ENCODE measurements at places on chromosomes 12 and 14.

DNA sequence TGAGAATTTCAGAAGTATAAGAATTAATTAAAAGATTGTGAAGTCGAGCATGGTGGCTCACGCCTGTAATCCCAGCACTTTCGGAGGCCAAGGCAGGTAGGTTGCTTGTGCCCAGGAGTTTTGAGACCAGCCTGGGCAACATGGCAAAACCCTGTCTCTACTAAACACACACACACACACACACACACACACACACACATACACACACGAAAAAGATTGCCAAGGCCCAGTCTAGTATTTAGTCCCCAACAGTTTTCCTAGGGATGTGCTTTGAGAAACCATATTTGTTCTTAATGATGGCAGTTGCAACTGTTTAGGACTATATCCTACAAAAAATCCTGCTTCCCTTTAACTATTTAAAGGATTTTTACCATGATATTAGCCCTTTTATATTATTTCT is 6.0 kb downstream of the TBK1 start:
- H3K4me3 ChIP-seq = no peak overlapping the region
- H3K4me1 ChIP-seq = peaks cover 10% of the 10 kb centered on the region
- no peaks in the 10 kb centered on the region for H3K36me3 ChIP-seq
- no peaks in the 10 kb centered on the region for H3K27me3 ChIP-seq
- peak overlapping the region; percentile 30 for H3K27ac ChIP-seq

GRCh38 chr12:132227782-132228475 is 83.7 kb downstream of the NOC4L start:
- no peak overlapping the region for H3K4me3 ChIP-seq
- H3K4me1 ChIP-seq = no peaks in the 10 kb centered on the region
- H3K27ac ChIP-seq = no peak overlapping the region
- H3K27me3 ChIP-seq = peaks cover 39% of the 10 kb centered on the region
- no peaks in the 10 kb centered on the region for H3K36me3 ChIP-seq

DNA sequence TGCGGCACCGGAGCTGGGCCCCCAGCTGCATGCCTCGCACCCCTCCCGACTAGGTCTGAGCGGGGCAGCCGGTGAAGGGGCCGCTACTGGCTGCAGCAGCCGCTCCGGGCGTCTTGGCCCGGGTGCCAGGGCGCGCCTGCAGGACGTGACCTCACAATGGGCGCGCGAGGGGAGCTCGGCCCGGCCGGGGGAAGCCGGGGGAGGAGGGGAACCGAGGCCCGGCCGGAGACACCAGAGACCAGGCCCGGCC is 353 bp downstream of the BAG5 start:
- no peaks in the 10 kb centered on the region for H3K27me3 ChIP-seq
- H3K36me3 ChIP-seq = no peaks in the 10 kb centered on the region
- peak overlapping the region; percentile 94 for H3K27ac ChIP-seq
- peaks cover 84% of the 10 kb centered on the region for H3K4me1 ChIP-seq

- H3K4me3 ChIP-seq = peak overlapping the region; percentile 44
- H3K4me1 ChIP-seq = no peaks in the 10 kb centered on the region
- H3K27ac ChIP-seq = no peak overlapping the region
These were observed 606 bp downstream of the NXPH4 start for GRCh38 chr12:57216921-57217879.

GRCh38 chr12:3122841-3123678 is 45.9 kb downstream of the TSPAN9 start:
- H3K4me1 ChIP-seq = peaks cover 6% of the 10 kb centered on the region
- H3K27ac ChIP-seq = peak overlapping the region; percentile 60
- no peaks in the 10 kb centered on the region for H3K27me3 ChIP-seq

- H3K36me3 ChIP-seq = no peaks in the 10 kb centered on the region
- no peaks in the 10 kb centered on the region for H3K27me3 ChIP-seq
- no peak overlapping the region for H3K27ac ChIP-seq
- no peaks in the 10 kb centered on the region for H3K4me1 ChIP-seq
- no peak overlapping the region for H3K4me3 ChIP-seq
These were observed 79.2 kb upstream of the BTG1 start for GRCh38 chr12:92224685-92225331.

GRCh38 chr14:100392356-100392755 is 69.2 kb downstream of the SLC25A47 start:
- no peak overlapping the region for H3K4me3 ChIP-seq
- no peaks in the 10 kb centered on the region for H3K36me3 ChIP-seq
- DNase-seq = no peak
- H3K27me3 ChIP-seq = no peaks in the 10 kb centered on the region
- no peak overlapping the region for H3K27ac ChIP-seq

DNA sequence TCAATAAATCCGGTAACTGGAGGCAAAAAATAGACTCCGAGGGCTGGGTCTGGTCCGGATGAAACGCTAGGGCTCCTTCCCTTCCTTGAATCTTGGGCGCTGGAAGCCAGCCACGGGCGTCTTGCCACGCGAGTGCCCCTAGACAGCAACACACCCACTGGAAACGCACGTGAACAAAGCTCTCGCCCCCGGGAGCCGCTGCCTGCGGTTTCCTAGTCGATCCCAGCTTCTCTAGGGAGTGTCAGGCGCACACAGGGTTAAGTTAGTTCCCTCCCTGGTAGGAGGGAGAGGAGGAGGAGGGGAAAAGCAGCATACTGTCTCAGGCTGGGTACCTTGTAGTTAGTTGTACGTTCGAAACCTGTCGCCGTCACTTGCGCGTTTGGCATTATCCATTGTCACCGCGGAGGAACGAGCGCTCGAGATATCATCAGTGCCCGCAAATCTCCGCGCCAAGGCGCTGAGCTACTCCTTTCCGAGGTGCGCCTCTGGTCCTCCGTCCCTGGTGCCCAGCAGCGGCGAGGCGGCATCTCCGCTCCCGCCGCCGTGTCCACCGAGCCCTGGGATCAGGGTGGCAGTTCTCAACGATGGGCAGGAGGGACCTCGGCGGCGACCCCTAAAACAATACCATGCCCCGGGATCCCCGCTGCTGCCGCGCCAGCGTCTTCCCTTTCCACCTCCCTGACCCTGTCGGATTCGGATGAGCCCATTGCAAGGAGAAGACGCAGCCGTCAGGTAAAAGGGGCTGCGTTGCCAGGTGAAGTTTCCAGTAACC is at the start of gene FLRT2:
TSS of gene FLRT2 (plus strand) at position 342 of the 772 bp plus-strand sequence. CDS start 91,371 bp downstream, outside the sequence.
- peak; percentile 82 for DNase-seq
- H3K4me3 ChIP-seq = peak within 1 kb of the TSS; percentile 55
- H3K27ac ChIP-seq = peak within 1 kb of the TSS; percentile 68
- no peaks in the 10 kb centered on the region for H3K27me3 ChIP-seq

DNA sequence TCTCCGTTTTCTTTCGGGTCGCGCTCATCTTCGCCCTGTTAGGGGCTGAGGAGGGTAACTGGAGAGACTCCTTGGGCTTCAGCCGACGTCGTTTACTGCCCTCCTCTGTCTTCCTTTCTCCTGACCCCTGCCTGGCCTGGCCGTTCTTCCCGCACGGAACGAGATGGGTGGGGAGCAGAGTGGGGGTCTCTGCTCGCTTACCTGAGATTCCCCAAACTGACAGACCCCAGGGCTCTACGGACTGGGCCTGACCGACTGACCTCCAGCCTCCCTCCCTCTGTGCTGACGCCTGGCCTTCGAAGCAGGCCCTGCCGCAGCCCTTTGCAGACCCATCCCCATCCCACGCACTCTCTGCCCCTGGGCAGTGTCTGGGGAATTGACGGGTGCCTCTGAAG is 439 bp downstream of the GOLGA5 start:
- H3K27me3 ChIP-seq = no peaks in the 10 kb centered on the region
- peaks cover 3% of the 10 kb centered on the region for H3K36me3 ChIP-seq
- H3K4me3 ChIP-seq = peak overlapping the region; percentile 91
- peak overlapping the region; percentile 91 for H3K27ac ChIP-seq
- peaks cover 12% of the 10 kb centered on the region for H3K4me1 ChIP-seq

- H3K36me3 ChIP-seq = peaks cover 14% of the 10 kb centered on the region
- no peak for DNase-seq
- no peak overlapping the region for H3K27ac ChIP-seq
These were observed 16.9 kb upstream of the TFCP2 start for GRCh38 chr12:51189790-51190355.

DNA sequence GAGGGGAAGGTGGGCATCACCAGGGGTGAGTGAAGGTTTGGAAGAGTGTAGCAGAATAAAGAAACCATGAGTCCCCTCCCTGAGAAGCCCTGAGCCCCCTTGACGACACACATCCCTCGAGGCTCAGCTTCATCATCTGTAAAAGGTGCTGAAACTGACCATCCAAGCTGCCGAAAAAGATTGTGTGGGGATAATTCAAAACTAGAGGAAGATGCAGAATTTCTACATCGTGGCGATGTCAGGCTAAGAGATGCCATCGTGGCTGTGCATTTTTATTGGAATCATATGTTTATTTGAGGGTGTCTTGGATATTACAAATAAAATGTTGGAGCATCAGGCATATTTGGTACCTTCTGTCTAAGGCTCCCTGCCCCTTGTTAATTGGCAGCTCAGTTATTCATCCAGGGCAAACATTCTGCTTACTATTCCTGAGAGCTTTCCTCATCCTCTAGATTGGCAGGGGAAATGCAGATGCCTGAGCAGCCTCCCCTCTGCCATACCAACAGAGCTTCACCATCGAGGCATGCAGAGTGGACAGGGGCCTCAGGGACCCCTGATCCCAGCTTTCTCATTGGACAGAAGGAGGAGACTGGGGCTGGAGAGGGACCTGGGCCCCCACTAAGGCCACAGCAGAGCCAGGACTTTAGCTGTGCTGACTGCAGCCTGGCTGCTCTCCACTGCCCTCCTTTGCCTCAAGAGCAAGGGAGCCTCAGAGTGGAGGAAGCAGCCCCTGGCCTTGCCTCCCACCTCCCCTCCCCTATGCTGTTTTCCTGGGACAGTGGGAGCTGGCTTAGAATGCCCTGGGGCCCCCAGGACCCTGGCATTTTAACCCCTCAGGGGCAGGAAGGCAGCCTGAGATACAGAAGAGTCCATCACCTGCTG is 7.0 kb downstream of the SERPINA1 start:
- no peaks in the 10 kb centered on the region for H3K36me3 ChIP-seq
- H3K4me3 ChIP-seq = no peak overlapping the region
- H3K27ac ChIP-seq = no peak overlapping the region
- H3K4me1 ChIP-seq = peaks cover 29% of the 10 kb centered on the region
- no peaks in the 10 kb centered on the region for H3K27me3 ChIP-seq

DNA sequence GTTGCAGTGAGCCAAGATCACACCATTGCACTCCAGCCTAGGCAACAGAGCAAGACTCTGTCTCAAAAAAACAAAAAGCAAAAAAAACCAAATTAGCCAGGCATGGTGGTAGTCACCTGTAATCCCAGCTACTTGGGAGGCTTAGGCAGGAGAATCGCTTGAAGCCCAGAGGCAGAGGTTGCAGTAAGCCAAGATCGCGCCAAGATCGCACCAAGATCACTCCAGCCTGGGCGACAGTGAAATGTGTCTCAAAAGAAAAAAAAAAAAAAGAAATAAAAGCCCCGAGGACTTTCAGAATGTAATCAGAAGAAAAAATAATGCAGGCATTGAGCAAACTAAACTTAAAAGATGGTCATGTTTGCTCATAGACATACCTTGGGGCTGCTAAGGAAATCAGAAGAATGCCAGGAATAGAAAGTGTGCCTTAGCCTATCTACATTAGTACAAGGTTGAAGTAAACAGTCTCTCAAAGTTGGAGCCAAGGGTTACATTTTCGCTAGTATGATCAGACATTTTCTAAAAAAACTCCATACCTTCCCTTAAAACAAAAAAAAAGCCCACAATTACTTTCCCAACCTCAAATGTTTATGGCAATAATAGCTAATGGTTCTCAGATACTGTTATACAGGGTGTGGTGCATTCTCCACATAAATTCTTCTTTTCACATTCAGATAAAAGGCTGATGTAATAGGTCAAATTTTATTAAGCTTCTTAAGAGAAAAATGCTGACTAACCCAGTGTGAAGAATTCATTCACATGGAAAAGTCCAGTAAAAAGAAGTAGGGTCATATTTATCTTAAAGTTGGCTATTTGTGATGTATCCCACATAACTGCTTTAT is 15.8 kb downstream of the DTD2 start:
- peaks cover 11% of the 10 kb centered on the region for H3K4me1 ChIP-seq
- H3K36me3 ChIP-seq = peaks cover 13% of the 10 kb centered on the region
- H3K4me3 ChIP-seq = no peak overlapping the region

GRCh38 chr12:69998922-69999321 is 173.9 kb downstream of the MYRFL start:
- H3K36me3 ChIP-seq = peaks cover 3% of the 10 kb centered on the region
- no peak overlapping the region for H3K4me3 ChIP-seq
- H3K4me1 ChIP-seq = no peaks in the 10 kb centered on the region

DNA sequence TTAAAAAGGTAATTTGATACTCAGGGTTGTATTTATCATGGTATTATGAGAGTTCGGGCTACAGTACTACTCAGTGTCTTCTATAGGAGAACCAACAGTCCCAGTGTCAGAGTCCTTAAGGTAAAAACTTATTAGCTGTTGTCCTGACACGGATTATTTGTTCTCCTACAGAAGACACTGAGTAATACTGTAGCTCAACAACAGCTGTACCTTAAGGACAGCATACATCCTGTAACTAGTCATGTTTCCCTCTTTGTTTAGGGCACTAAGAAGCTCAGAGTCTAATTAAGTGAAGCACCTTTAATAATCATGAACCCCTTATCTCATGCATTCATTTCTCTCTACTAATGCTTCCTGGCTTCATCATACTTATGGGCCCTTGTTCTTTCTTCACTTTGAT is 33.9 kb downstream of the ARF6 start:
- no peaks in the 10 kb centered on the region for H3K4me1 ChIP-seq
- H3K4me3 ChIP-seq = no peak overlapping the region
- H3K27me3 ChIP-seq = no peaks in the 10 kb centered on the region
- DNase-seq = no peak

DNA sequence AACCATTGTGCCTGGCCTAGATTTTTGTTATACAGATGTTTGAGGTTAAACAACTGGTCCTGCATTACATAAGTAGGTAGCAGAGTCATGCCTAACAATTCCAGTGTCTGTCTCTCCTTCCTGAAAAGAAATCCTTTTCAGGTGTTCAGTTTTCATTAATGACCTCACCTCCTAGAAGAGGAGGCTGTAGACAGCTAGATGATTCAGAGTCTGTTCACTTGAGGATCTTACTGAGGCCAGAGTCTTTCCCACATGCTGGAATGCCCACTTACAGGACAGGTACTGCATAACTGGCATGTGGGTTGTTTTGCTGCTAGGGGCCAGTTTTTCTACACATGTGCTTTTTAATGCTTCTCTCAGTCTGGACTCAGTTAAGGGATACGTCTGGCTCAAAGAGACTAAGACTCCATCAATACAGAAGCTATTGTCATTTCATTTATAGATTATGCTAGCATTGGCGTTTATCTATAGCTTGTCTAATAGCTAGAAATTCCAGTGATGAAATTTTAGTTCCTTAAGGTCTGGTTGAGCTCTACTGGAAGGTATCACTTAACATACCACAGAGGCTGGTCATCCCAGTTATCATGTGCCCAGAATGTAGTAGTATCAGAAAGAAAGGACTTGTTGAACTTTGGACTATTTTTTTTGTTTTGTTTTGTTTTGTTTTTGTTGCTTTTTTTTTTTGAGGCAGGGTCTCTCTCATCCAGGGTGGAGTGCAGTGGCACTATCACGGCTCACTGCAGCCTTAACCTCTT is 206.4 kb downstream of the ERC1 start:
- no peak overlapping the region for H3K4me3 ChIP-seq
- no peak overlapping the region for H3K27ac ChIP-seq
- H3K4me1 ChIP-seq = peaks cover 7% of the 10 kb centered on the region
- H3K27me3 ChIP-seq = no peaks in the 10 kb centered on the region
- peaks cover 23% of the 10 kb centered on the region for H3K36me3 ChIP-seq

GRCh38 chr14:54209511-54210250 is 187.1 kb upstream of the CDKN3 start:
- H3K27ac ChIP-seq = no peak overlapping the region
- no peaks in the 10 kb centered on the region for H3K27me3 ChIP-seq
- H3K4me3 ChIP-seq = no peak overlapping the region
- H3K4me1 ChIP-seq = no peaks in the 10 kb centered on the region

Measured in tibial nerve (tissue), 4 donors.